ENCODE measurements at places on chromosomes 13 and 19.
A peak's percentile ranks its signal among the peaks of the same experiment; 100 is the strongest.

GRCh38 chr13:95477187-95477586, 75.3 kb upstream of the CLDN10 start:
- DNase-seq, result no peak

- DNase-seq, result no peak
Measured at GRCh38 chr13:48319531-48320398, 16.2 kb downstream of the RB1 start.

GRCh38 chr13:102729560-102730270, 34.9 kb upstream of the METTL21C start:
- peak; percentile 72 for DNase-seq

- DNase-seq, result no peak
Measured at GRCh38 chr19:55112246-55112776, 5.1 kb downstream of the PPP1R12C start.

DNA sequence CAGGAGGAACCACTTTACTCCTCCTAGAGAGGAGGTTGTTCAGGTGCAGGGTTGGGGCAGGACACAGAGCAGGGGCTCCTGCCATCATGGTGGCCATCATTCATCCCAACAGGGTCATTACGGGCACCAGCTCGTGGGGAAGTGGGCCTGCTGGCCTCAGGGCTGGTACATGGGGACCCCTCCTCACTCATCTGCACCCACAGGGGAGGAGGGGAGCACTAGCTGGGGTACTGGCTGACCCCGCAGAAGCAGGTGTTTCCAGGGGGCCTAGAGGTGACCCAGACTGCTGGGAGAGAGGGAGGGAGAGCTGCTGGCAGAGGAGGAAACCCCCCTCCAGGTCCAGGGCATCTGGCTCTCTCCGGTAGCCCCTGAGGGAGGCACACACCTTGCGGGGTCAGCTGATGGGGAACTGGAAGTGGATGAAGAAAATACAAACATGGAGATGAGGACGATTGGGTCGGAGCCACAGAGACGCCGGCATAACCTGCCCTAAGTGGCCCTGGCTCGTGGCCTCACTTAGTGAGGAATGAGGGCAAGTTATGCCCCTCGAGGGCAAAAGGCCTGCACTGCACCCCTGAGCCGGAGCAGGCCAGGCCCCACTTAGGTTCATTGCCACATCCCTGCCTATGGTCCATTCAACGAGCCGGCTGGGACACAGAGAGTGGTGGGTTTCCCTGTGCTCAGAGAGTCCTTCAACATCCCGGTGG, 76.2 kb downstream of the SOX1 start:
- DNase-seq, result no peak

- DNase-seq, result no peak
Measured at GRCh38 chr19:39252458-39252857, 3.8 kb upstream of the IFNL4 start.

GRCh38 chr13:77832339-77833100, 86.1 kb downstream of the EDNRB start:
- no peak for DNase-seq

GRCh38 chr19:51450730-51451307, 7.4 kb downstream of the SIGLEC8 start:
- no peak for DNase-seq

GRCh38 chr13:30866677-30867076, 39.4 kb upstream of the MEDAG start:
- no peak for DNase-seq

DNA sequence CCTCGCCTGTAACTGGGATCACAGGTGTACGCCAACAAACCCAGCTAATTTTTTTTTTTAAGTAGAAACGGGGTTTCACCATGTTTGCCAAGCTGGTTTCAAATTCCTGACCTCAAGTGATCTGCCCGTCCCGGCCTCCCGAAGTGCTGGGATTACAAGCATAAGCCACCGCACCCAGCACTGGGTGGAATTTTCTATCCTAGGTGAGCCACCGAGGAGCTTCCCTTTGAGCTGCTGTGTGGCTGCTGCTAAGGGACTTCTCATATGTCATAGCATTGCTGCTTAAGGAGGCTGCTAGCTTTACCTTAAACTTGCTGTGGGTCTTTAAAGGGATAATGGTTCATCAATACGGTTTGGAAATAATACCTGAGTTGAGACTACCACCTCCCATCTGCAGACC, 2.9 kb upstream of the AMER2 start:
- no peak for DNase-seq

- DNase-seq, result no peak
Measured at GRCh38 chr19:10773969-10774368, 56.1 kb downstream of the DNM2 start.

DNA sequence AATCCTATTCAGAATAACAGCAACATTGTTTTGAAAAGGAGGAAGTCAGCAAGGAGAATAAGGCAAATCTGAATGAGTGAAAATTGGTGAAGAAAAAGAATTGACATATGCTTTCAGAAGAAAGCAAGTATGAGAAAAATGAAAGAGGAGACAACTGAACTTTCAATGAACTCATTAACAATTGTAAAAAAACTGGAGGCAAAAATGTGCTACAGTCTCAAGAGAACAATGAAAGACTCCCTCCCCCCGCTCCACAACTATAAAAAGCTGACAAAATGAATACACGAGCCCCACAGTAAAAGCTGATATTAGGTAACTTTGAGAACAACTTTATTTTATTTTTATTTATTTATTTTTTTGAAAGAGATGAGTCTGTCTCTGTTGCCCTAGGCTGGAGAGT, 373.1 kb downstream of the DIAPH3 start:
- no peak for DNase-seq

DNA sequence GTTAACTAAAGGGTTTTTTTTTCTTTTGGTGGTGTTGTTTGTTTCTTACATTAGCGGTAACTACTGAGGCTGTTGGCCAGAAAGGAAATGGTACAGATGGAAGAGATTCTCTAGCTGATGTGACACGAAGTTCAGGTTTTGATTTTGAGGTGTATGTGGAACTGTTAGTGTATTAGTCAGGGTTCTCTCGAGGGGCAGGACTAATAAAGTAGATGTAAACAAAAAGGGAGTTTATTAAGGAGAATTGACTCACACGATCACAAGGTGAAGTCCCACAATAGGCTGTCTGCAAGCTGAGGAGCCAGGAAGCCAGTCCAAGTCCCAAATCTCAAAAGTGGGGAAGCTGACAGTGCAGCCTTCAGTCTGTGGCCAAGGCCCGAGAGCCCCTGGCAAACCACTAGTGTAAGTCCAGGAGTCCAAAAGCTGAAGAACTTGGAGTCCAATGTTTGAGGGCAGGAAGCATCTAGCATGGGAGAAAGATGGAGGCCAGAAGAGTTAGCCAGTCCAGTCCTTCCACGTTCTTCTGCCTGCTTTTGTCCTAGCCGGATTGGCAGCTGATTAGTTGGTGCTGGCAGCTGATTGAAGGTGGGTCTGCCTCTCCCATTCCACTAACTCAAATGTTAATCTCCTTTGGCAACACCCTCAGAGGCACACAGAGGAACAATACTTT, 577.6 kb downstream of the EFNB2 start:
- DNase-seq, result no peak

- DNase-seq, result no peak
Measured at GRCh38 chr19:45162608-45163143, 1.9 kb upstream of the NKPD1 start.

DNA sequence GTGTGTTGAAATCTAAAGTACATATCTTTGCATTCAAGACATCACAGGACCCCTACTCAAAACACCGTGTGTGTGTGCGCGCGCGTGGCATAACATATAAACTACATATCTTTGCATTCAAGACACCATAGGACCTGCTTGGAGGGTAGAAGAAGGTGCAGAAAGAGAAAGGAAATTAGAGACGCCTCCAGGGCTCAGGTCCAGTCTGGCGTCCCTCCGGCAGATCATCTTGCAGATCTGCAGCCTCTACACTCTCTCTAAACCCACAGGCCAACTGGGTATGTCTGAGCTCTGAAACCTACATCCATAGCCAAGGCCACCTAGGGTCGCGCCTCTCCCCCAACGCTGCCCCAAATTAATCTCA, 659 bp upstream of the PAFAH1B3 start:
- no peak for DNase-seq

- DNase-seq, result no peak
Measured at GRCh38 chr19:5147978-5148793, 179.3 kb downstream of the KDM4B start.

DNA sequence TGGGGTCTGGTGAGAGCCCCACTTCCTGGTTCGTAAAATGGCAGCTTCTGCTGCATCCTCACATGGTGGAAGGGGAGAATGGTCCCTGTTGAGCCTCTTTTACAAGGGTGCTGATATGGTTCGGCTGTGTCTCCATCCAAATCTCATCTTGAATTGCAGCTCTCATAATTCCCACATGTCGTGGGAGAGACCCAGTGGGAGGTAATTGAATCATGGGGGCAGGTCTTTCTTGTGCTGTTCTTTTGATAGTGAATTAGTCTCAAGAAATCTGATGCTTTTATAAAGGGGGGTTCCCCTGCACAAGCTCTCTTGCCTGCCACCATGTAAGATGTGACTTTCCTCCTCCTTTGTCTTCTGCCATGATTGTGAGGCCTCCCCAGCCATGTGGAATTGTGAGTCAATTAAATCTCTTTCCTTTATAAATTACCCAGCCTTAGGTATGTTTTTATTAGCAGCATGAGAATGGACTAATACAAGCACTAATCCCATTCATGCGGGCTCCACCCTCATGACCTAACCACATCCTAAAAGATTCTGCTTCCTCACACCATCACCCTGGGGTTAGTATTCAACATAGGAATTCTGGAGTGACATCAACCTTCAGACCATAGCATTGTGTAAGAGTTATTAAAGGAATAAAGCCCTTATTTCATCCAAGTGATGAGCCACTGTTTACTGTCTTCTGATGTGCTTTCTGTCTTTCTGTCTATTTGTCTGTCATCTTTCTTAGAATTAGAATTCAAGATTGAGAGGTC, 159.0 kb upstream of the IRS2 start:
- DNase-seq, result no peak

DNA sequence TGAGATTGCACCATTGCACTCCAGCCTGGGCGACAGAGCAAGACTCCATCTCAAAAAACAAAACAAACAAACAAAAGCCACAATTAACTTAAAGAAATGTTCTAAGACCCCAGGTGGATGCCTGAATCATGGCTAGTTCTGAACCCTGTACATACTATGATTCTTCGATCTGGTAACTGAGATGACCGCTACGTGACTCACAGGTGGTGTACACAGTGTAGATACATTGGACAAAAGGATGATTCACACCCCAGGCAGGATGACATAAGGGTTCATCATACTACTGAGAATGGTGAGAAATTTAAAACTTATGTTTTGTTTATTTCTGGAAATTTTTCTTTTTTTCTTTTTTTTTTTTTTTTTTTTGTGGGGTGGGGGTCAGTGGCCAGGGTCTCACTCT, 6.5 kb downstream of the ZNF426 start:
- DNase-seq, result no peak

- DNase-seq, result no peak
Measured at GRCh38 chr13:113849546-113849945, 14.3 kb downstream of the GAS6 start.

DNA sequence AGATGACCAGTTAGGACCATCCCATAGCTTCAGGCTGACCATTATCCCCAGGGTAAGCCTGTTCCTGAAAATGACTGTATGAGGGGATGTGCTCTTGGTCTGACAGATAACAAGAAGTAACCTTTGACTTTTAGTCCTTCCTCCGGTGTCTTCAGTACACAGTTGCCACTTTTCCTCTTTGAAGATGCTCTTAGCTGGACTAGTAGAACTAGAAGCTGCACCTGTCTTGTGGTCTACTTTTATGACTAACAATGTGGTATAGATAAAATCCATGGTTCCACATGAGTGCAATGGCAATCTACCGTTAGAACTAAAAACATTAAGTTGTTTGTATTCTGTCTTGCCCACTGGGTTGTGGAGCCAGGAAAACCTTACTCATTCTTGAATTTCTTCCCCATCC, 5.9 kb upstream of the RUBCNL start:
- no peak for DNase-seq

- no peak for DNase-seq
Measured at GRCh38 chr19:39053276-39054090, 21.1 kb upstream of the FBXO27 start.

- DNase-seq, result peak; percentile 81
Measured at GRCh38 chr13:48400850-48401291, 12.0 kb downstream of the LPAR6 start.

- DNase-seq, result no peak
Measured at GRCh38 chr13:28478127-28478526, 16.8 kb downstream of the FLT1 start.

DNA sequence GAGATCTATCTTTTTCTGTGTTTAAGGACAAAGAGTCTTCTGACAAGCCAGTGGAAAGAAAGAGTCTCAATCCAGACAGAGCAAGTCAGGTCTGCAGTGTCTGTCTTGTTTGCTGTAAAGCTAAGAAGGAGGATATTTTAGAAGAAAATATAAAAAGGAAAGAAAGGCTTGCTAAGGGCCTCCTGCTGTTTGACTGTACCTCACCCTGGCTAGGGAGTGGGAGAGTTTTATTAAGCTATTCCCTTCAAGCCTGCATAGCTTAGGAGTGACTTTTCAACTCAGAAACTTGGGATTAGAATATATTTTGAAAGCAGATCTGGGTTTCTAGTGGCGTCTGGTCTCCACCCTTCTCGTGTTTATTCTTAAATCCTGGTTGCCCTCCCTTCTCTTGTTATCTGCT, 460.0 kb downstream of the COG6 start:
- DNase-seq, result no peak

DNA sequence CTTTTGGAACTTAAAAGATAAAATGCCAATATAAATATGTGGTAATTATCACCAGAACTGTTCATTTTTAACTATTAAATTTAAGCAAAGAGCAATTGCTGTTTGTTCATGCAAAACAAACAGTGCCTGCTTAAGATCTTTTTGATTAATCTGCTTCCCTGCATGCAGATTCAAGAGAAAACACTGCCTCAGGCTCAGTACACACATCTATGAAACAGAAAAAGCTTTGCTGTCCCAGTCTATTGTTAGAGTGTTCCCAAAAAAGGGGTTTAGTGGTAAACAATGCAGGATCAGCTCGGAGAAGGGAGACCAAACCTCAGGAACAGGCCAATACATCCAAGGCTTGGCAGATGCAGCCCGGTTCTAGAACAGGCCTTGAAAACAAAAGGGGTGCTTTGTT, 49.3 kb upstream of the TDRD3 start:
- no peak for DNase-seq

DNA sequence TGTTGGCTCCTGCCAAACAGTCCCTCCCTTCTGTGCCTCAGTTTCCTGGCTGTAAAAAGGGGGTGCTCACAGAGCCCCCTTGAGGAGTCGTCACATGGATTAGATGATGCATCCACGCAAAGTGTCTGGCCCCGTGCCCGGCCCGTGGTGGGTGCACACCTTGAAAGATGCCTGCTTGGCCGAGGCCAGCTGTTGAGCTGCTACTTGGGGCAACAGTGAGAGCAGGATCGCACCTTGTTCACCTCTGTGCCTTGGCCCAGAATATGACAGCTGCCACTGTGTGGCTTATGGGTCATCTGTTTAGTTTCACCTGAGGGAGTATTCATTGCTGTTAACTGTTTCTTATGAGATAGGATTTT, 17.7 kb downstream of the CRTC1 start:
- no peak for DNase-seq

GRCh38 chr13:24214528-24214927, 54.0 kb downstream of the SPATA13 start:
- no peak for DNase-seq

GRCh38 chr19:33878030-33878544, 81.4 kb downstream of the KCTD15 start:
- no peak for DNase-seq

GRCh38 chr19:8500158-8500557, 2.3 kb downstream of the PRAM1 start:
- no peak for DNase-seq

Data from pulmonary artery endothelial cell (primary cell).